GM23248 (cell line): ENCODE measurements at places on chromosomes 5 and 9. TPM values are rescaled to one million over a fixed set of nuclear protein-coding genes. Genes with fewer than 3 reads are reported as not detected.

DNA sequence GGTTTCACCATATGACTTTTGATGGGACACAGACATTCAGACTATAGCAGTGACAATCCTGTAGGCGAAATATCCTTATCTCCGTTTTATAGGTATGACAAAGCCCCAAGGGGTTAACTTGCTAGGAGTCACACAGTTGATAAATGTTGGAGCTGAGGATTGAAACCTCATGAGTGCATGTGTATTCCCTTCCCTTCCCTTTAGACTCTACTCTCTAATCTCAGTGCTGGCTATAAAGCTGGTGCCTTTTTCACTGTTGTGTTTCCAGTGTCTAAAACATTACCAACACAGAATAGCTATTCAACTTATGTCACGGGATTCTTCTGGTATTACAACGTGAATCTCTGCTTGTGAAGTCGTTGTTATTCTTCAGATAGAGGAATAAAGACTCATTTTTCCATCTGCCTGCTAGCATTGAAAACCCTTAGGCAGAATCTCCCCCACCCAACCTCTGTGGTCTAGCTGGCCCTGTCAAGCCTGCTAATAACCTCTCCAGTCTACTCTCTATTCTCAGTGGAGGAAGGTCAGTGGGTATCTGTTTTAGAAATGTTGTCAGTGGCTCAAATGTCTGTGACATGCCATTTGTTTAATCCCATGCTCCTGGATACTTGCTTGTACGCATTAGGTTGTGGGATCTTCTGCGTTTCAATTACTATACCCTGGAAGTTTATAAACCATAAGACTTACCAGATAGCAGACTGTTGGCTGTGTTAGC, 121.2 kb downstream of the TLE4 start:
- no peak for DNase-seq

DNA sequence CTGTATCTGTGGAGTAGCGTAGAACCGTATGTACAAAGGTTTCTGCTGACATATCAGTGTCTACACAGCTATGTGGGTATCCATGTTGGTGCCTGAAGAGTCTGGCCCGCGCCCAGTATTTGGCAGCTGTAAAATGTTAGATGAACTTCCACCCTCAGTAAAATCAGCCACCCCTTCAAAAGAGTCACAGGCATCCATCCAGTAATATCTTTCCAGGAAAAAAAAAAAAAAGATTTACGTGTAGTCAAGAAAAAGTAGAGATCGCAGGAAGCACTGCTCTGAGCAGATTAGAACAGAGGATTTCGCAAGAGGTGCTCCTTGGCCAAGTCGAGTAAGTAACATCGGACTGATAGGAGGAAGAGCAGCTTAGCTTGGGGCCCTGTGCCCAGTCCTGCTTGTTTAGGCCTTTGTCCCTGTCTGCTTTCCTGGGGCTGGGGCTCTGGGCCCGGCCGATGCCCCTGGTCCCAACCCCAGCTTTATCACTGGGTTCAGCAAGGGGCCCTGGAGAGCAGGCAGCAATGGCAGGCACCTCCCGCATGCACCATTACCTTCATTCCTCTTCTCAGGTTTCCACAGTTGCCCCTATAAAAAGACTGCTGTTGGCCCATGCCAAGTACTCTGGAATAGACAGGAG, 21.2 kb downstream of the DAPK1 start:
- DNase-seq = peak; percentile 17

The CCL21 gene
- total RNA-seq = not detected in 2 replicates

The FAM221B gene
- not detected in 2 replicates for total RNA-seq

The IRX4 gene
- total RNA-seq = not detected in 2 replicates

The SPATA31E1 gene
- not detected in 2 replicates for total RNA-seq
